ENCODE measurements at places on chromosomes 5 and 9.

GRCh38 chr9:91211414-91211813 is 150.3 kb downstream of the AUH start:
- no peak for DNase-seq
- no peaks in the 10 kb centered on the region for H3K36me3 ChIP-seq
- no peaks in the 10 kb centered on the region for H3K4me1 ChIP-seq
- no peak overlapping the region for H3K4me3 ChIP-seq

DNA sequence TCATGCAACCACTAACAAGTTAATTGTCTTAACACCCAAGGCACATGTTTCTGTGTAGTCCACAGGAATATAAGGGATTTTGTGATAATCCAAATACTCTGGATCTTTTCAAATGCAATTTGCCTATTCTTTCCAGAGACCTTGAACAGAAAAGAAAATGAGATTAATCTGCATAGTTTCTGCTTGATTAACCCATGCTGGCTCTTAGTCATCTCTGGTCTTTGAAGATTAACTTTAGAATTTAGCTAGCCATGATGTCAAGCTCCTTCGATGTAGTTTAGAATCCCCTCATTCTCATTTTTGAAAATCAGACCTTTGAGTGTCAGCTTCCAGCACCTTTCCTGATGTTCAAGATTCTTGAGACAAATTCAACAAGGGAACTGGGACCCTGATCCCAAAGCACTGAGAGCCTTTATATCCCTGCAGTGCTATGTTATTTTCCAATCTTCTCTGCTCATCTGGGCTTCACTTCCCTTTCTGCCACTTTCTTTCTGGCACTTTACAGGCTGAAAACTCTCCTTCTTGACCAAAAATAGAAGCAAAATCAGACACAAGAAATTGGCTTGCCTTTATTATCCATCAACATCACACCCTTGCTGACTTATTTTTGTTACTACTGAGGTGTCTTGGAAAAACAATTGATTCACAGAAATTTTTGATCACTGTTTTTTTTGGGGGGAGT is 155.5 kb downstream of the PALM2AKAP2 start:
- H3K36me3 ChIP-seq: no peaks in the 10 kb centered on the region
- no peak overlapping the region for H3K4me3 ChIP-seq
- H3K4me1 ChIP-seq: no peaks in the 10 kb centered on the region
- no peak overlapping the region for H3K27ac ChIP-seq

DNA sequence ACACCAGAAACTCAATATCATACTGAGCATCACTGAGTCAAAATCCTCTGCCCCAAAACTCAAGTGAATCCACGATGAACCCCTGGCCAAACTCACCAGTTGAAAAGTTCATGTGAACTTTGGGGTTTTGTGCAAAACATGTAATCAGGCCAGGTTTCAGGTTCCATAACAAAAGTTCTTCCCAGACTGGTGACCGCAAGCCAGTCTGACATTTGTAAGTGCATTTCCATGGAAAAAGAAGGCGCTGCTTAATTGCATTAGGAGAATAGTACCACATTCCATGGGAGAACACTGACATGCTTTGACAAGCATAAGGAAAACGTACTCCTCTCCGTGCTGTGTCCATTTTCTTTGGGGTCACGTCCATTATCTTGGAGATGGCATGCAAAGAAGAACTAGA is 567.0 kb downstream of the BNC2 start:
- no peak overlapping the region for H3K4me3 ChIP-seq
- no peaks in the 10 kb centered on the region for H3K36me3 ChIP-seq
- H3K27me3 ChIP-seq: no peaks in the 10 kb centered on the region
- DNase-seq: no peak
- no peak overlapping the region for H3K27ac ChIP-seq

GRCh38 chr9:137825324-137825989 is 52.1 kb upstream of the CACNA1B start:
- H3K4me3 ChIP-seq: no peak overlapping the region
- no peaks in the 10 kb centered on the region for H3K36me3 ChIP-seq
- H3K4me1 ChIP-seq: no peaks in the 10 kb centered on the region
- no peak overlapping the region for H3K27ac ChIP-seq
- DNase-seq: no peak

DNA sequence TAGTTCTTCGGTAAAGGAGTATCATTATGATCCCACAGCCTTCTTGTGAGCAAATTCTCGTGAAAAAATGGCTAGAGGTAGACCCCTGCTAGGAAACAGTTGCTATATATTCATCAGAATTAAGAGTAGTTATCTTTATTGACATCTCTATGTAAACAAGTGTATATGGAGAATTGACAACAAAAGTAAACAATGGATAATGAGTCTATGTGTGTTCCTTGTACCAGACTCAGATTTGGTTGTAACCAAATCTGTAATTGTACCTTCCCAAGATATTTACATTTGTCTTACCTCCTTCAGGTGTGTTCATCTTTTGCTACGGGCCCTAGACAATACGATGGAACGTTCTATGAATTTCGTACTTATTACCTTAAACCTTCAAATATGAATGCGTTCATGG is 2.1 kb downstream of the NIPSNAP3B start:
- no peaks in the 10 kb centered on the region for H3K36me3 ChIP-seq
- DNase-seq: no peak
- H3K27ac ChIP-seq: no peak overlapping the region
- no peaks in the 10 kb centered on the region for H3K27me3 ChIP-seq
- no peaks in the 10 kb centered on the region for H3K4me1 ChIP-seq

DNA sequence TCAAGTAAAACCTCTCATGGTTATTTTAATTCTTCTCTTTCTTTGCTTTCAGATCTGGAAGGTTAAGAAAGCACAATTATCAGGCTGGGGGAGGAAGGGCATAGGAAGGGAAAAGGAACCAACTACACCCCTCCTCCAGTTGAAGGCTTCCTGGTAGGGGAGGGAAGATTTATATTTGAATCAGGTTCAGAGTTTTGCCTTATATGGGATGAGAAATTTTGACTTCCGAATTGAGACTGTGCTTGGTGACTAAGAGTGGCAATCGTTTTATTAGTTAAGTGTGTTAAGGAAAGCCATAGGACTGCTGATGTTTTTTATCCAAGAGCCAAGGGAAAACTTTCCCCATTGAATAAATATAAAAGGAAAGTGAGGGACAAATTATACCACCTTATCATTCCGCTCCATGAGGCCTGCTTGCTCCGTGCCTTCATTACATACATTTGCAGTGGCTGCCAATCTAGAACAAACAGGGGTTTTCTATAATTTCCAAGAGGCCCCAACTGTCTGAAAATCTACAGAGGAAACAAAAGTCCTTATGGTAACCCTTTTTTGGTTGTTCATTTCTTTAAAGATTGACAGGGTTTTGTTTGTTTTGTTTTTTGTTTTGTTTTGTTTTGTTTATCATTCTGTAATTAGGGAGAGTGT is 115.7 kb upstream of the EPB41L4A start:
- H3K27ac ChIP-seq: no peak overlapping the region
- no peak overlapping the region for H3K4me3 ChIP-seq

DNA sequence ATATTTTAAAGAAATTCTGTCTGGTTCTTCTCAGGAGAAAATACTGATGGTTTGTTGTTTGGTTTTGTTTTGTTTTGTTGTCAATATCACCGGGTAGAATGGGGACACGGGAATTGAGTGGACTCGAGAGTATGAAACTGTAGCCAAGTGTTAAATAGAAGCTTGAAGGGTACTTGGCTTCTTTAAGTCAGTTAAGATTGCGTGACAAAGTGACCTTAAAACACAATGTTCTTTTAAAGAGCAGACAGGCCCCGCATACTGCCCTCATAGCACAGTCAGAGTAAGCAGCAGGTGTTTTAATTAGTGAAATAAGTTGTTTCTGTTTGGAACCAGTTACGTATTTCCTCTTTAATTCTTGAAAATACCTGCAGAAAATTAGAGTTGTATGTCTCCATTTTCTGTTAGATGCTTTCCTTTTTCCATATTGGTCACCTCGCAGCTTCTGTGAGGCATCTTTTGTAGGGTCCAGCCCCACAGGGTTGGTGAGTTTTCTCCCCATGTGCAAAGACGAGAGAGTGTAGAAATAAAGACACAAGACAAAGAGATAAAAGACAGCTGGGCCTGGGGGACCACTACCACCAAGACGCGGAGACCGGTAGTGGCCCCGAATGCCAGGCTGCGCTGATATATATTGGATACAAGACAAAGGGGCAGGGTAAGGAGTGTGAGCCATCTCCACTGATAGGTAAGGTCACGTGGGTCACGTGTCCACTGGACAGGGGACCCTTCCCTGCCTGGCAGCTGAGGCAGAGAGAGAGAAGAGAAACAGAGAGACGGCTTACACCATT is 9.6 kb downstream of the TRIP13 start:
- H3K36me3 ChIP-seq: no peaks in the 10 kb centered on the region
- H3K27ac ChIP-seq: no peak overlapping the region
- no peak for DNase-seq
- no peak overlapping the region for H3K4me3 ChIP-seq

DNA sequence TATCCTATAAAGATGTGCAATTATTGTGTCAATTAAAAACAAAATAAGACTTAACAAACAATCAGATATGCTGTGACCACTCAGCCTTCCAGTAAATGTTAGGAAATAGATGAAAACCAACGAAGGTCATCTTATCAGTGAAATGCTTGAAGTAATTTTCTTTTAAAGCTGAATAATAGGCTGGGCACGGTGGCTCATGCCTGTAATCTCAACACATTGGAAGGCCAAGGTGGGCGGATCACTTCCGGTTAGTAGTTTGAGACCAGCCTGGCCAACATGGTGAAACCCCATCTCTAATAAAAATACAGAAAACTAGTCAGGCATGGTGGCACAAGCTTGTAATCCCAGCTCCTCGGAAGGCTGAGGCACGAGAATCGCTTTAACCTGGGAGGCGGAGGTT is 31.2 kb downstream of the NLN start:
- H3K4me1 ChIP-seq: no peaks in the 10 kb centered on the region
- no peaks in the 10 kb centered on the region for H3K36me3 ChIP-seq
- H3K27ac ChIP-seq: no peak overlapping the region
- no peaks in the 10 kb centered on the region for H3K27me3 ChIP-seq
- DNase-seq: no peak

- H3K27me3 ChIP-seq: no peaks in the 10 kb centered on the region
- no peak overlapping the region for H3K4me3 ChIP-seq
- DNase-seq: no peak
These were observed 60.6 kb upstream of the SYK start for GRCh38 chr9:90741036-90741435.

Measured in breast epithelium (tissue), 4 donors.